ENCODE measurements at places on chromosomes 4 and X.

- DNase-seq, result no peak
These were observed 1.4 kb upstream of the LGI2 start for GRCh38 chr4:25032126-25032525.

DNA sequence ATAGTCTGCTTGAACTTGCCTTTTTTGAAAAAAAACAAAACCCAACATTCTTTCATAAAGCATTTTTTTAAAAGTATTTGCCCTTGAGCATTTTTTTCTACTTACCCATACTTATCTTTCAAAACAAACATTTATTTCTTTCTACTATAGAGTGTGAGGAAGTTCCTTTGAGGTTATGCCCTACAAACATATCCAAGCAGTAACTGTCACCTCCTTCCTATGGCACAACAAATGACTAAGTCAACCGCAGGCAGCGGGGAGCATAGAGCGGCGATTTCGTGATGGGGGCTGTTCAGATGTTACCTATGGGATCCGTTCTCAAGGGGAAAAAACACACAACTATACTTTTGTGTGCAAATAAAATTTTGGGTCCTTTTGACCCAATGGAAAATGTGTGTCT, 19.4 kb downstream of the SPRY1 start:
- DNase-seq, result peak; percentile 79

DNA sequence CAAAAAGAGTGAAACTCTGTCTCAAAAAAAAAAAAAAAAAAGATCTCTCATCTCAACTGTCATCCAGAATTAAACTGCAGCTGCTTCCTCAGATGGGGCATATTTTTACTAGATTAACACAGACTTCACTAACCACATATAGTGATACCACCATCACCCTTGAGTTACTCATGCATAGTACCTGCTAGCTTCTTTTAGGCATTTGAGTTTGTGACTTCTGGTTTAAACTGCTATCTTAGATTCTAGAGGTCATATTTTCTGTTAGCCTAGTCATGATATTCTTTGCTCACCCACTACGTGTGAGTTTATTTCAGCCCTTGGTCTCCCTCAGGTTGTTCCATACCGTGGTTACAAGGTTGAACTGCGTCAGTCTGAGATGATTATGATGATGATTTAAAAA, 154.9 kb upstream of the BMP3 start:
- DNase-seq, result no peak

- DNase-seq, result no peak
These were observed 539.6 kb upstream of the PRKX start for GRCh38 chrX:4253092-4253491.

DNA sequence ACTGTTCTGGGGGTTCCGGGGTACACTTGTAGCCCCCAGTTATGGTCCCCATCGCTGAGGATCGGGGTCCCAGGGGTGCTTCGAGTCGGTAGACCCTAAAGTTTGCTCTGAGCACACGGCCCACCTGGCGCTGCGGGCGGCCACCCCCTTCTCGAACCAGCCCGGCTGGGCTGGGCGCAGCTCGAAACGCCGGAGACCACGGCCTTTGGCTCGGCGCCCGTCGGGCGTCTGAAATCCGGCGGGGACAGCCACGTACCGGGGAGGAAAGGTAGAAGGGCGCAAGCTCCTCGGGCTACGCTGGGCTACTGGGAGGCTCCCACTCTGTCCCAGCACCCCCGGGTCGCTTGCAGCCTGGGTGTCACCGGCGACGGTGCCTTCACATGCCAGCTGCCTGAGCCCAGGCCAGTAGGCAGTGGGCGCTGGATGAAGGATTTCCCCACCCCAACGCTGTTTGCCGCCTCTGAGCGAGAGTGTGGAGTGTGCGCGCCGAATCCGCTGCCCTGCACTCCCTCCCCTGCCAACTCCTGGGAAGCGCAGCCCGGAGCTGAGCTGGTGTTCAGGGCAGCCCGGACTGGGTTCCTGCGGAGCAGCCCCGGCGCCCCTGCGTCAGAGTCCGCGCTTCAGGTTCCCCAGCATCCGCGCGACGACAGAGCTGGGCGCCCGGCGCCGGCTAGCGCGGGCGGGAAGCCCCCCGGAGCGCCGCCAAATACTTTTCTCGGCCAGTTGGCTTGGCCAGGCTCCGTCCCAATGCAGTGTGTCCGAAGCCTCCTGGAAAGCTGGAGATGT, 637 bp downstream of the MAMLD1 start:
- peak; percentile 41 for DNase-seq

DNA sequence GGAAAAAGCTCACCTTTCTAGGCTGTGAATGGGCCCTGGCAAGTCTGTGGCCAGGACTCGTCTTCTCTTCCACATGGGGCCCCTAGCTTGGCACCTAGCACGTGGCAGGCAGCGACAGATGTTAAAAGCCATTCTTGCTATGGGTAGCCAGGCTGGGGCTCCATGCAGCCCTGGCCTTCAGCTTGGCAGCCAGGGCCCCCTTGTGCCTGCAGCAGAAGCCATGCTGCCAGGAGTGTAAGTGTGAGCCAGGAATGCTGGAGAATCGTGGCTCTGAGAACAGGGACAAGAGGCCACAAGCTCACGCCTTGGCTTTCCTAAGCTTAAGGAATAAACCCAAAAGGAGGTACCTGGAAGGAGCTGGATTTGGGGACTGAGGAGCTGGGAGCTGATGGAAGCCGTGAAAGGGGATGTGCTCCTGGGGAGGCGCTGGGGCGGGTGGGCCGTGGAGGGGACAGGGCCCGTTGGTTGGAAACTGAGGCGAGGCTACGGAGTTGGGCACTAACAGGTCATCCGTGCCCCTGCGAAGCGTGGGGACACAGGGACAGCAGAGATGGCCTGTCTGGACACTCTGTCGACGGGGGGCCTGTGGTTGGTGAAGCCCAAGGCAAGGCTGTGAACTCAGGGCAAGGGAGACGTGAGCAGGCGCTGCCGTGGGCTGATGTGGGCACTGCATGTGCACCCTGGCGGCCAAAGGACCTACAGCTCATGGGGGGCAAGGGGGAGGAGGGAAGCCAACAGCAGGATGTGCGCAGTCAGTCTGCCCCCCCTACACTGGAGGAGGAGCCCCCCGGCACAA, 895 bp upstream of the OPN1LW start:
- no peak for DNase-seq

DNA sequence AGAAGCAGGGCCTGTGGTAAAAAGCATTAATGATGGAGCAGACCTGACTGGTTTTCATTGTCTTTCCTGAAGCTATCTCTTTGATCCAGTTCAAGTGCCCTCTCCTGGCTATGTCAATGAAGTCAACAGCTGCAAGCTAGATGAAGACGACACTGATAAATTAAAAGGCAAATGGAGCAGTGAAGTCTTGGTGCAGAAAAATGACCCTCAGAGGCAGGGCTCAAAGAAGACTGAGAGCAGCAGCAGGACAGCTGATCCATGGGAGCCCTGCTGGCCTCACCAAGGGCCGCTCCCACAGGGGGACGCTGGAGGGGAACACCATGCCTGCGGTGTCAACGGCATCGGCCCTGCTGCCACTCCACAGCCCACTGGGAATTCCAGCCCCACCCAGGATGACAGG, 96.2 kb downstream of the RELL1 start:
- no peak for DNase-seq

DNA sequence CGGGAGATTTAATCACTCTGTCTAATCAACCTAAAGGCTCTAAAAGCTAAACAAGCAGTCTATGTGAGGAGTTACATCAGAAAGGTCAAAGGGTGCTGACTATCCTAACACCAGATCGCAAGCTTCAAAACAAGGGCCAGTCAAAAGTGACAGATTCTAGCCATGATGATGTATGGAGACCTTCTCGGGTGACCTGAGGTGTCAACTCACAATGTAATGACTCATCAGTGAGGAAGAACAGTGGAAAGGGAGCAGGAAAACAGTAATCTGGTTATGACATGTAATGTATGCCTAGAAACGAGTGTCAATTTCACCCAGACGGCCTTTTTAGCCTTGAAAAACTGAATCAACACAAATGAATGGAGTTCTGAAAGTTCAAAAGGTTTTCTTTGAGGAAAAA, 375.3 kb downstream of the IDS start:
- DNase-seq, result no peak

All from fibroblast of skin of scalp (primary cell).